AG04450 (cell line): ENCODE measurements at places on chromosomes 11 and 22.

GRCh38 chr11:118658429-118659313 lies 20.8 kb downstream of the TREH start:
- DNase-seq = no peak

DNA sequence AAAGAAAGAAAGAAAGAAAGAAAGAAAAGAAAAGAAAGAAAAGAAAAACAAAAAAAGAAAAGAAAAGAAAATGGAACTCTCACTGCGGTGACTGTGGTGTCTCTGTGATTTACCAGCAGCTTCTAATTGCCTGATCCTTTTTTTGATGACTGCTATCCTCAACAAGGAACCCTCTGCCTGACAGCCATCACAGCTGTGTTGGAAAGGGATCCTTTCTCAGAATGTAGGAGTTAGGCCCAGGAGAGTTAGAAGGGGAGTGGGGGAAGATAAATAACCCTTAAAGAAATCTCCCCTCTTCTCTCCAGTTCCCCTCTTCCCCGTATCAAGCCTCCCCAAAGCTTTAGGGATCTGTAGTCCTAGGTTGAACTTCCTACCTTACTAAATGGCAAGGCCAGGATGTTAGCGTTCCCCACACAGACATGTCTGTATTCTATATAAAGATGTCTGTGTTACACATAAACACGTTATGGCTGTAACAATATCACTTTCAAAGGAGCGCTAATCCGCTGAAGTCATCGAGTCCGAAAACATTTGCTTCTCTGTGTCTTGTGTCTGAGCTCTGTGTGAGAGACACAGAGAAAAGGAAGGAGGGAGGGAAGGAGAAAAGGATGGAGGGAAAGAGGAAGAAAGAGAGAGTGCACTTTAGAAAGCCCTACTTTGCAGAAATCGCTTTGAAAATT lies 26.8 kb upstream of the WT1 start:
- DNase-seq = no peak

GRCh38 chr11:119928047-119928446 lies 199.0 kb upstream of the NECTIN1 start:
- DNase-seq = no peak

GRCh38 chr22:20256551-20257211 lies 11.4 kb downstream of the RTN4R start:
- no peak for DNase-seq

DNA sequence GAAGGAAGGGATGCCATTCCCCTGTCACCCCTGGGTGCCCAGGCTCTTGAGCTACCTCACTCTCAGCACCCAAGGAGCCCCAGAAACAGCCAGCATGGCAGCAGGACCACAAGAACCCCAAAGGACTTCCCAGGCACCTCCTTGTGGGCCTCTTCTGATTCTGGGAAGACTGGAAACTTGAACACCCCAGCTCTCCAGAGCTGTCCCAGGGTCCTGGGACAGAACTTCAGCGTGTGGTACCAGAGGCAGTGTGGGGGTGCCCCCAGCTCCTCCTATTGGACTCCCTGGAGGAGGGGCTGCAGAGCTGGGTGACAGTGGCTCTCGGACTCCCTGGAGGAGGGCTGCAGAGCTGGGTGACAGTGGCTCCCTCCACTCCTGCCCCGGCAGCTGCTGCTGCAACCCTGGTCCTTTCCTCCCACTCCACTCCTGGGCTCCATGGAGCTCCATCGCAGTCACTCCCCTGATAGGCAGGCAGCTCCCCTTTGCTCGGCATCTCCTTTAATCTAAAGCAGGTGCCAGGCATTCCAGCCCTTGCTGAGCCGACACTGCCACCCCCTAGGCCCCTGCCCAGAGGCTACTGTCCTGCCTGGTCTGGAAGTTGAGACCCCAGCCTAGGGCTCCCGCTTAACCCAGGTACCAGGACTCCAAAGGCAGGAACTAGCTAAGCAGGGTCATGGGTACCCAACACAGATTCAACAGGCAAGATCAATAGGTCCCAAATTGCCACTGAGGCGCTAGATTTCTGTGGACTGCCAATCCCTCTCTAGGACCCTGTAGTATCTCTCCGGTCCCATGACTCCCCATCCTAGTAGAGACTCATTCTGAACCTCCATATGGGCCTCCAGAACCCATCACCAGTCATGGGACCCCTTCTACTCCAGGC lies 2.7 kb downstream of the BCL9L start:
- no peak for DNase-seq

- DNase-seq = no peak
Measured at GRCh38 chr22:24037851-24038765, 27.0 kb downstream of the CABIN1 start.
